ENCODE measurements at places on chromosomes 2 and 18. TPM values are rescaled to one million over a fixed set of nuclear protein-coding genes. Genes with fewer than 3 reads are reported as not detected.

Gene CSRNP3
- 3.0 TPM for total RNA-seq

Gene CHAC2
- total RNA-seq: 0.83 TPM

Gene RGPD6
- 27.6 TPM for total RNA-seq

Gene CERS6
- 15.9 TPM for total RNA-seq

Gene LHCGR
- not detected for total RNA-seq

Gene KCNJ3
- not detected for total RNA-seq

Gene PID1
- total RNA-seq: 21.1 TPM

Gene SH2D6
- not detected for total RNA-seq

Gene TYW5
- total RNA-seq: 9.9 TPM

Gene CCDC121
- 3.1 TPM for total RNA-seq

Gene TCF7L1
- total RNA-seq: 2.5 TPM

Gene GPBAR1
- total RNA-seq: not detected

Gene ALPI
- total RNA-seq: not detected

Gene PAX8
- 1.5 TPM for total RNA-seq

Gene TEX44
- total RNA-seq: not detected

Gene LYPD1
- total RNA-seq: 0.73 TPM

Gene HOXD12
- not detected for total RNA-seq

Gene PPP1R7
- 78.1 TPM for total RNA-seq

Gene SPATA3
- total RNA-seq: not detected

Gene SLC16A14
- total RNA-seq: 2.6 TPM

Gene DAW1
- 0.17 TPM for total RNA-seq

Gene RGPD3
- total RNA-seq: 0.29 TPM

Gene NT5DC4
- not detected for total RNA-seq

Gene CHRND
- not detected for total RNA-seq

Gene RIT2
- total RNA-seq: not detected

Gene PDE11A
- total RNA-seq: not detected

Gene METTL4
- 11.1 TPM for total RNA-seq

Gene ITPRIPL1
- total RNA-seq: 5.8 TPM

Gene HOXD9
- 0.17 TPM for total RNA-seq

Gene MPP4
- 0.99 TPM for total RNA-seq

Gene FAM228A
- 1.3 TPM for total RNA-seq

Gene EFEMP1
- 627 TPM for total RNA-seq

Gene MERTK
- total RNA-seq: 0.29 TPM

Gene ALK
- total RNA-seq: under 0.01 TPM

Gene NDUFB3
- total RNA-seq: 99.6 TPM

Gene SPIRE1
- total RNA-seq: 20.7 TPM

Gene PIEZO2
- 3.0 TPM for total RNA-seq

Gene RFTN2
- total RNA-seq: 3.6 TPM

Gene MTX2
- 20.8 TPM for total RNA-seq

Gene BMP10
- total RNA-seq: not detected

Gene ANKRD30B
- total RNA-seq: 0.50 TPM

Gene SERPINB13
- not detected for total RNA-seq

Gene GREB1L
- total RNA-seq: not detected

Gene ANKRD62
- total RNA-seq: not detected

Gene WNT6
- not detected for total RNA-seq

Gene MYO7B
- total RNA-seq: not detected

Data from smooth muscle cell of trachea (primary cell).